ENCODE measurements at places on chromosomes 5 and 9.

DNA sequence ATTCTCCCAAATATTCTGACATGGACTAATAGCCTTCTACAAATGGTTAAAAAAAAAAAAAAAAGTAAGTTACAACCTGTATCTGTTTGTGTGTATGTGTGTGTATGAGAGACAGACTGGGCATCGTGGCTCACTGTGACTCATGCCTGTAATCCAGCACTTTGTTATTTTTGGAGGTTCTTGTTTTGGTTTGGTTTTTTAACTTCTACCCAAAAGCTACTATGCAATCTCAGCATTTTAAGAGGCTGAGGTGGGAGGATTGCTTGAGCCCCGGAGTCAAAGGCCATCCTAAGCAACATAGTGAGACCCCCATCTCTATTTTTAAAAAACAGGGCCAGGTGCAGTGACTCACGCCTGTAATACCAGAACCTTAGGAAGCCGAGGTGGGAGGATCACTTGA, 17.6 kb upstream of the HAVCR1 start:
- peak; percentile 41 for DNase-seq

DNA sequence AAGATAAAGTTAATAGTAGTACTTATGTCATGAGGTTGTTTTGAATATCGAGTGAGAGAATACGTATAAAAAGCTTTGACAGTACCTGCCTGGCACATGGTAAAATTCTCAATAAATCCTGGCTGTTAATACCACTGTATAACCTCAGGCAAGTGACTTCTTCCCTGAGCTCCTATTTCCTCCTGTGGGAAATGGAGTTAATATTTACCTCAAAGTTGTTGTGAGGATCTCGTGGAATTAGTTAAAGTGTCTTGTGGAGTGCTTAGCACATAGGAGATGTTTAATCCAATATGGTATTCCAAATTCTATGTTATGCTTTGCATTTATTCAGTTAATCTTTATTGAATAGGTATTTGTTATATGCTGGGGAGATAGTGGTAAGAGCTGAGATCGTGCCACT, 18.5 kb downstream of the FOCAD start:
- no peak for DNase-seq

GRCh38 chr9:35923927-35924763, 14.9 kb downstream of the SPAAR start:
- no peak for DNase-seq

DNA sequence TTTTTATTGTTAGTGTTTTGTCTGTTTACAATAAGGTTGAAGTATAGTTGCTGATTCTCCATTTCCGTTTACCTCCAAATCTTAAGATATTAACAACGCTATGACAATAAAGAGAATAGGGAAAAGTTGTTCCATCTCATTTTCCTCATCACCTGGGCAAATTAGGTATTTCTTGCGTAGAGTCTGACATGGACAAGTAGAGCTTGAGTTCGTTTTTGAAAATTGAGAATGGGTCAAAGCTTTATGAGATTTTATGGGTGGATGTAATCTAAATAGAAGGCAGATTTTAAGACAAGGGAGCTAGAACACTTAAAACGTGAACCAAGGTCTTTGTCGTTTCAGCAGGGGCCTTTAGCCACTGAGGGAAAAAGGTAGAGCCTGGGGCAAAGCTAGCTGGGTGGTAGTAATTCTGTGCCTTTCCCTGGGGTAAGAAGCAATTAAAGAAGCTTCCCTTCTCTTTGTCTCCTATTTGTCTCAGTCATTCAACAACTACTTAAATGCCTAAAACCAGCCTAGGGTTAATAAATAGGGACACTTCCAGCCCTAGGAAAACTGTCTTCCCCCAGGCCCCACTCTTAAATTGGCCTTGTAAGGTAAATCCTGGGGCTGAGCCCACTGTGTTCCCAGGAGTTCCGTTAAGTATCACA, 551 bp upstream of the CAAP1 start:
- DNase-seq: no peak

- no peak for DNase-seq
These were observed 346.9 kb downstream of the DEPDC1B start for GRCh38 chr5:60352992-60353599.

GRCh38 chr5:30385754-30386153, 807.7 kb upstream of the CDH6 start:
- no peak for DNase-seq

DNA sequence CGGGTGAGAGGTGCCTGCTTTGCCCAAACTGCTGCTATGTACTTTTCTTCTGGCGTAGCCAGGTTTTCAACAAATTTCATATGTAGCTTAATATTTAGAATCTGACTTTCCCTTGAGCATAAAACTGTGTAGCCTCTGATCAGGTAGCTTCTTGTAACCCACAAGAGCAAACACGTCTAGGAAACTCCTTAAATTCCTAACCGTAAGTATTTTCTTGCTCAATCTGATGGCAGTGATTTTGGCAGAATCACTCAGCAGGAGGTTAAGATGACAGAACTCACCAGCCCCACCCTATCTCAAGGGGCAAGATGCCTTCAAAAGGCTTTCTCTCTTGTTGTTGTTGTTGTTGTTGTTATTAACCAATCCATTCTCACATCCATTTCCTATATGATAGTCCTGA, 20.8 kb downstream of the CKMT2 start:
- no peak for DNase-seq

DNA sequence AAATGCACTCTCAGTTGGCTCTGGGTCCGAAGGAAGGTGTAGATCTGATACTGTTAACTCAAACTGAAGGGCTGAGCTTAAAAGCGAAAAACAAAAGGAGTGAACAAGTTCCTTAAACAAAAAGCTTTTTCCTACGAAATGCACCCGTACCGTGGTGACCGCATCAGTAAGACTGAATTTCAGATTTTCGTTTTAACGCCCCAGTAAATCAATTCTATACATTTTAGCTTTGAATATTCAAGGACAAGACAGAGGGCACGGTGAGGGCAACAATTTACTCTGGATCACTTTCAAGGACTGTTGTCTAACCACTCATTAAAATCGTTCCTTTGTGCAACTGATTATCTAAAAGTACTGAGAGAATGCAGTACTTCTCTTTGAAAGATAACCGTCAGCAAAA, 1.9 kb downstream of the HOMER1 start:
- DNase-seq: no peak

- DNase-seq: no peak
These were observed 78.0 kb downstream of the JAKMIP2 start for GRCh38 chr5:147704544-147704943.

DNA sequence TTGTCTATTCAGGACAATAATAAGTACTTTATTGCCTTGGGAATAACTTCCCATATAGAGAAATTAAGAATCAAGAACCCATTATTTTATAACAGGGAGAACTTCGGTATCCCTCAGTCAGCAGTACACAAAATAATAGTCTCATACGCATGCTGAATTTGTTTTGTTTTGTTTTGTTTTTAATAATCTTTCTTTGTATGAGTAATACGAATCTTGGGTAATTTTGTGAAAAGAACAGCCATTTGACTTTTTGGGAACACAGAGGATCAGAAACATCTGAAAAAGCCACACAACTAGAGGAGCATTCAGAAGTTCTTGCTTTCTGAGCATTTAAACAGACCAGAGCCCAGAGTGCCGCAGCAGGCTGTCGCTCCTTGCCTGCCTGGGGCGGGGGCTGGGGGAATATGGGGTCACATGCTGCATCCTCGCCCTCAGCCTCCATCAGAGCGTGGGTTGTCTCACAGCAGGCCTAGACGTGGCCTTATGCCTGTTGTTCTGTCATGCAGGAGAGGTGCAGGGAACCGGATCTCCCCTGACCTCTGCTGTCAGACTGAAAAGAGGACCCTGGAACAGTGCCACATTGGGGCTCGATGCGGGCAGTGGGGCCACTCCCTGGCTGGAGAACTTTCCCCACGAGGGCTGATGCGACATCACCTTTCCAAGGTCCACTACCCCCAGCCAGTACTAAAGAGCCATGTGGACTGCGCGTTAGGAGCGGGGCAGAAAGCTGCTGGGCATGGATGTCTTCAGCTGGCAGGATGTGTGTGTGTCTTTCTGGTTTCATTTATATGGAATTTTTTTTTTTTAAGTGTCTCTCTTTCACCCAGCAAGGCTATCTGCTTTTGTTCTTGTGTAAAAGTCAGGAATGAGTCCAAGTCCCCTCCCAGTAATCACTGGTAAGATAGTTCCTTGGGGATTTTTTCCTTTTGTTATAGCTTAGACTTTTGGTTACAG, 133.4 kb upstream of the OTULINL start:
- DNase-seq: peak; percentile 19

GRCh38 chr9:127133739-127134167, 11.3 kb upstream of the ANGPTL2 start:
- no peak for DNase-seq

DNA sequence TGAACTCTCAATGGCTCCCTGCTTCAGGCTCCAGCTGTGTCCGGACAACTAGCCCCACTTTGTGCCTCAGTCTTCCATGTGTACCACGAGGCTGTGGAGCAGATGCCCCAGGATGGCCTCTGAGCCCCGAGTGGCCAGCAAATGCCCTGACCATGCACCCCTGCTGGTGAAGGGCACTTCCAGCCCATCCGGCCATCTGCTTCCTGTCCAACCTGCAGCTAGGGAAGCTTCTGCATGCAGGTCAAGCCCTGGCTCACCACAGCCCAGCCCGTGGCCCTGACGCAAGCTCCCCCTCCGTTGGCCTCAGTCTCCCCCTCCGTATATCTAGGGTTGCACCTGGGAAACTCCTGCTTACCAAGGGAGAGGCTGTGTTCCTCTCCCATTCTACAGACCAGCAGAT, 4.8 kb downstream of the NINJ1 start:
- no peak for DNase-seq

Measured in activated CD4-positive, alpha-beta T cell treated with anti-CD3 and anti-CD28 coated beads, Interleukin-10, Interleukin-2, amounts not matched to agents 100 ng/mL and 50 ng/mL, durations not matched to agents 16 hours and 8 hours (primary cell).